ENCODE measurements at places on chromosomes 1 and 21.

DNA sequence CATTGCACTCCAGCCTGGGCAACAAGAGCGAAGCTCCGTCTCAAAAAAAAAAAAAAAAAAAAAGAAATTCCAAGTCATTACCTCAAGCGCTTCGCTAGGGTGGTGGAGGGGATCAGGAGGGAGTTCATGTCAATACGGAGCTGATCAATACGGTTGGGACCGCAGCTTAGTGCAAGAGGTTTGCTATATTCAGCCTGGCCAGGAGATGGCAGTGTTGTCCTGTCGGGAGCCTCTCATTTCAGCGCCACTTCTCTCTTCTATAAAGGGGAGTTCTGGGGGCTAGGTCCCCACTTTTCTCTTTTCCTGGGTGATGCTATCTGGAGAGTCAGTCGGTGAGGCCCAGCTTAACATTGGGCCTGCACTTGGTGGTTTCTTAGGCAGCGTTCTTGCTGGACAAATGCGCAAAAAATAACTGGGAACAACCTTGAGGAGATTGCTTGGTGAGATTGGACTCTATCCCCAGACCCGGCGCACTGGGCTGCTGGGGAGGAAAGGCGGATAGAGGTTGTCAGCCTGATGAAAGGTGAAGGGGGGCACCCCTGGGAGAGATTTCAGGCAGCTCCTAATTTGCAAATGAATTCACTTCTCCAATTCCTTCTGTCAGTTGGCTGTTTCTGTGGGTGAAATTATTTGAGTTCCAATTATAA, 40.4 kb downstream of the KIAA0040 start:
- peak; percentile 36 for DNase-seq

DNA sequence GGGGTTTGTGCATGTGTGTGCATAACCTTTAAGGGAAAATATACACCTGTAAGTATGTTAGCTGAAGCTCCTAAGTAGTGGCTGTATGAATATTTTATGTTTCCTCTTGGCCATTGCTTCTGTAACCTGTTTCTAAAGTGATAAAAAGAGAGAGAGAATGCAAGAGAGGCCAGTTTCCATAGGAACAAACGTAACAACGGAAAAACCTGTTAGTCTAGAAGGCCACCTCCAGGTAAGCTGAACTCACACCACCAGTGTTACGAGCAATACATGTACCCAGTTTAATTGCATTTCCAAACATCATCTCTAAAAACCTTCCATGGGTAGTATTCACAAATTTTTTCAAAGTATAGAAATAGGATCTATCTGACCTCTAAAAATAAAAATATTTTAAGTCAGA, 63.1 kb downstream of the PLPPR4 start:
- DNase-seq: no peak

DNA sequence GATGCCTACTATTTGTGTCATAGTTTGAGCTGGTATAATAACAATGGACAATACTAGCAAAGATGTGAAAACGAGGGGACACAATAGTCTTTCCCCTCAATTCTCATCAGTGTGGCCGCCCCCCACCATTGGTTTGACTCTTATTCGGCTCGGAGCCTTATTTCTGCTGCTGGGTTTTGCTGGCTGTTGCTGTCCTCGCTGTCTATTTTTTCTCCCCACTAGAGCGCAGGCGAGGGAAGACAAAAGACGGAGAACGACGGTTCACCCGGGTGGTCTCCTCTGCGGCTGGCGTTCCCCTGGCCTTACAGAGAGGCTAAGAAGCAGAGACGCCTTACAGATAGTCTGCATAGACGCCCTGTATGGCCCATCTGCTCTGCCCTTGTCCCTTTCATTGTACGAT, 19.4 kb downstream of the CLIC6 start:
- no peak for DNase-seq

DNA sequence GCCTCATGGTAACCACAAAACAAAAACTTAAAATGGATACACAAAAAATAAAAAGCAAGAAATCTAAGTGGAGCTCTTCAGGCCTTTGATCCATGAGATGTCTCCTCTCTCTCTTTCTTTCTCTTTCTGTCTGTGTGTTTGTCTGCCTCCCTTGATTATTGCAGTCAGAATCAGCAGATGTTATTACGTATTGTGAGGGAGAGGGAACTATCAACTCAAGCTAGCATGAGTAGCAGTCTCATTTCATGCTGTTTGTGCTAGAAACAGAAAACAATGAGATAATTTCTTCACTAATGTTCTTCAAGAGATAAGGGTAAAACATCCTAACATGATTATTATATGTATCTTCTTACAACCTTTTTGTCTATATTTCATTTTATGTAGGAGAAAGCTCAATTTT, 103.7 kb upstream of the PDC start:
- DNase-seq: no peak

GRCh38 chr1:202133001-202133400, 10.3 kb downstream of the GPR37L1 start:
- DNase-seq: no peak

GRCh38 chr1:83090195-83090594, 908.7 kb downstream of the TTLL7 start:
- no peak for DNase-seq

- no peak for DNase-seq
Observed at GRCh38 chr1:30934613-30935012, 26.1 kb upstream of the SDC3 start.

DNA sequence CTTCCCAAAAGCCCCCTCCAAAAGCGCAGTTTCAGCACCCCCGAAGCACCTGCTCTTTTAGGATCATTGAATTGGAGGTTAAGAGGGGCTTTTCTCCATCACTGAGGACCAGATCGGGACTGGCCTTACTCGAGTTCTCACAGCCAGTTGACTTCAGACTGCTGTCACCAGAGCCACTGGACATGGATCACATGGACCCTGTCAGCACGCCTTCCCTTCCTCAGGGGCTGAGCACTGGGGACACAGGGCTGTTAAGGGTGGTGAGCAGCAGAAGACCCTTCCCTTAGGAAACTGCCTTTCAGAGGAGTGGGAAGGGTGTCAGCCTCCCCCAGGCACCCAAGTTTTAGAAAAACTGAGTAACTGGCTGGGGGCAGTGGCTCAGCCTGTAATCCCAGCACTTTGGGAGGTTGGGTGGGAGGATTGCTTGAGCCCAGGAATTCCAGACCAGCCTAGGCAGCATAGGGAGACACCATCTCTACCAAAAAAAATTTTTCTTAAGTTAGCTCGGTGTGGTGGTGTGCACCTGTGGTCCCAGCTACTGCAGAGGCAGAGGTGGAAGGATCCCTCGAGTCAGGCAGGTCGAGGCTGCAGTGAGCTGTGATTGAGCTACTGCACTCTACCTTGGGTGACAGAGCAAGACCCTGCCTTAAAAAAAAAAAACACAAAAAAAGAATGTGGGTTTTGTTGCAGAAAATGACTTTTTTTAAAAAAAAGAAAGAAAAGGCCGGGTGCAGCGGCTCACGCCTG, 584 bp upstream of the FGR start:
- no peak for DNase-seq

DNA sequence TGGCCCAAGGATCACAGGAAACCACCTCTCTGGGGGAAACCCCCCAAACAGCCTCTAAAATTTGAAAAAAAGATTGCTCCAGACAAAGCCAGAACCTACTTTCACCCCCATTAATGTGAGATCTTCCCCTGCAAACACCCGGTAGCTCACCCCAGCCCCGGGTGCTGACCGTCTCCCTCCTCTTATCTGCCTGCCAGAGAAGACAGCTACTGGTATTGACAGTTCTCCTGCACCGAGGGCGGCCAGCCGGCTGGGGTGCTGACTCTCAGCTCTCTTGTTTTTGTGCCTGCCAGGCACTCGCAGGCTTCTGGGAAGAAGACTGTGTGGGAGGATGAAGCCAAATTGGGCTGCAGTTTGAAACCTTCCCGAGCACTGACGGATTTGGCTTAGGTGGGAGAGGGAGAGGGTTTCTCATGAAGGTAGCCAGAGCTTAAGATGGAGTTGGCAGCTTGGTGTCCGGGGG, 48.2 kb downstream of the RASSF5 start:
- no peak for DNase-seq

DNA sequence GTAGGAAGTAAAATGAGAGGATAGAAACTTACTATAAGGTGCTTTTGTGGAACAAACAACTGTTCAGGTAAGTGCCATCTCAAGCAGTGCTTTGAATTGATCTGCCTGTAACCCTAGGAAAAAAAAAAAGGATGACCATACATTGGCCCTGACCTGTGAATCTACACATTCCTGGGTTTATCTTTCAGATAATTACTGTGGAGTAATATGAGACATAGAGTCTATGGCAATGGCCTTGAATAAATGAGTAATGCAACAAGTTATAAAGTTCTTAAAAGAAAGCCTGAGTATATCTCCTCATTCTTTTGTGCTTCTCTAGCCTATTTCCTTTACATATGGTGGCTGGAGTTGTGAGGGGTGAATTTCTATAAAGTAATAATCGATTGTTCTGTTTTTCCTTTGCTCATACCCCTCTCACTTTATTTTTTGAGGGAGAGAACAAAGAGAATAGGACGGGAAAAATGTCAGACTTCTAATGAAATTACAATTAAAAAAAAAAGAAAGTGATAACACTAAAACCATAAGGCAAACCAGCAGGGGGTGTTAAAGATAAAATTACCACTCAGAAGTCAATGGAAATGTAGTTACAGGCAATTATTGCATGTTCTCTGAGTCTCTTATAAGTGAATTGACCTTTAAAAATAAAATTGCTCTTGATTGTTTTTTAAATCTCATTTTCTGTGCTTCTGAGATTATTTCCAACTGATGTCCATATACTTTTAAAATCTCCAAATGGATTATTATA, 12.4 kb upstream of the ATP1A1 start:
- DNase-seq: no peak

DNA sequence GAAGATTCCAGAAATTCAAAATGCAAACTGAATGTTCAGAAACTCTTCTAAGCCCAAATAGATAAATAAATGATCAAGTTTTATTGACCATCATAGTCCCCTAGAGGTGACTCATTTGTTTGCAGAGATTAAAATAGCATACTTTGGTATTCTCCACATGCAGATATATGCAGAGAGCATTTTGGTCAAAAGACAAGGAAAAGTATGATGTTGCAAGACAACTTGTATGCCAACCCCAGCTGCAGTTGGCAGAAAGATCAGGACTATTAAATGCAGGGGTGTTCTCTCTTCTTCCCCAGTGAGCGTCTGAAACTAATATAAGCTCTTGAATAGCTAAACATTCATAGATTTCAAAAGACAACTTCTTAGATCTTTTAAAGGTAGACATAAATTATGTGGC, 404.9 kb downstream of the LTN1 start:
- no peak for DNase-seq

DNA sequence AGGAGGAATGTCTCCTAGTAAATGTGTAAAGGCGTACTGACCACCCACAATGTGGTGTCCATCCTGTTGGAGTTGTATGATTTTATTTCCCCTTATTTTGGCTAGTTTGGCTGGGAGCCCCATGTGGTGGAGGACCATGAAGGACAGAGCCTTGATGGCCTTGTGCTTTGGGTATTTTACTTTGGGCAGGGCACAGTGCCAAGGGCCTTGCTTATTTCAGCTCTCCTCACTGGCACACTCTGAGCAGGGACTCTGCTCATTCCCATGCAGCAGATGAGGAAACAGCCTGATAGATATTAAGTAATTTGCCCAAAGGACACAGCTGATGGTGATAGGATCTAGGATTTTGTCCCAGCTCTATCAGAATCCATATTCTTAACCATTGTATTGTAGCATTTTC, 50.2 kb downstream of the SMYD2 start:
- no peak for DNase-seq

- no peak for DNase-seq
Observed at GRCh38 chr1:113216664-113217063, 143.7 kb downstream of the LRIG2 start.

DNA sequence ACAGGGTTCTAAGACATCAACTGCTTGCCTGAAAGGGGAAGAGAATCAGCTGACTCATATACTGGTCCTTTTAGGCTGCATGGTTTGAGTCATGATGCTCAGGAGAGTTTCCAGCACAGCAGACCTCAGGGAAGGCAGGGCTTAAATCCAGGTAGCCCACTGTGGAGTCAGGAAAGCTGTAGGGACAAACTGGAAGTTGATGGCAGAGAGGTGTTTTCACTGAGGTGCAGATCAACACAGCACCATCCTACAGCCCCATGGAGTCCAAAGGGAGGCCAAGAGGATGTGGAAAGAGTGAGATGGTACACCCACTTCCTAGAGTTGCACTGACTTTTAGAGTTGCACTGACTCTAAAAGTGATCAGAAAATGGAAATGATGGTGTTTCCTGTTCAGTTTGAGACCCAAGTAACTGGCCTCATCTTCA, 252.4 kb upstream of the DUSP10 start:
- no peak for DNase-seq

DNA sequence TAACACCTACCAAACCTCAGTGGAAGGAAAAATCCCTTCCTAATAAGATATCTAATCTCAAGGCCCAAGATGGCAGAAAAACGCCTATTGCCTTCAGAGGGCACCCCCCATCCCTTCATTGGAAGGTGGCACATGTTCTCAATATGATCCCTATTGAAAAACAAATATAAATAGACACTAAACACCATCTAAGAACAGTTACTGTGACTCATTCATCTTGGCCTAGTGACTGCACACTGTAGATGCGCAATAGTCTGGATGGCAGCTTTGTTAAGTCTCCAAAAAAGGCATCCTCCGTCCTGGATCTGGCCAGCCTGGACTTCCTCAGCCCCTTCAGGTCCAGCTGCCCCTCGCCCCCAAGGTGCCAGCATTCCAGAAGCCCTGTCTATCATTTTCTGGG, 121.9 kb downstream of the CAPN8 start:
- DNase-seq: no peak

DNA sequence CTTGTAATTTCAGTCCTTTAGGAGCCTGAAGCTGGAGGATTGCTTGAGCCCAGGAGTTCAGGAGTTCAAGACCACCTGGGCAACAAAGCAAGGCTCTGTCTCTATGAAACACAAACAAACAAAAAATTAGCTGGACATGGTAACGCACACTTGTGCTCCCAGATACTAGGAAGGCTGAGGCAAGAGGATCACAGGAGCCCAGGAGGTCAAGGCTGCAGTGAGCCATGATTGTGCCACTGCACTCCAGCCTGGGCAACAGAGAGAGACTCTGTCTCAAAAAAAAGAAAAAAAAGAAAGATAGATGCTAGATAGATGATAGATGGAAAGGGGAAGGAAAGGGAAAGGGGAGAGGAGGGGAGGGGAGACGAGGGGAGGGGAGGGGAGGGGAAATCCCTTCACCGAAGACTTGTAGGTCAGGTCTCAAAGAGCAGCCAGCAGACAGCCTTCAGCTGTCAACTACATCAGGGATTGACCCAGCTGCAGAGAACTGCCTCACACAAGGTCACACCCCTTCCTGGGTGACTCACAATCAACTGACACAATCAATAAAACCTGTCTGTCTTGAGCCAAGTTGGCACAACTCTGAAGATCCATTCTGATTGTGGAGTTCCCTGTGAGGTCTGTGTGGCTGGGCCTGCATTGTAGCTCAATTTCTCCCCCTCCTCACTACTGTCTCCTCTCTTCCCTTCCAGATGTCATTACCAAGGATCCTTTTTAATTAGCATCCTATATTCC, 200.6 kb downstream of the RGS7 start:
- no peak for DNase-seq

GRCh38 chr1:226717256-226717909, 21.7 kb downstream of the ITPKB start:
- DNase-seq: no peak

DNA sequence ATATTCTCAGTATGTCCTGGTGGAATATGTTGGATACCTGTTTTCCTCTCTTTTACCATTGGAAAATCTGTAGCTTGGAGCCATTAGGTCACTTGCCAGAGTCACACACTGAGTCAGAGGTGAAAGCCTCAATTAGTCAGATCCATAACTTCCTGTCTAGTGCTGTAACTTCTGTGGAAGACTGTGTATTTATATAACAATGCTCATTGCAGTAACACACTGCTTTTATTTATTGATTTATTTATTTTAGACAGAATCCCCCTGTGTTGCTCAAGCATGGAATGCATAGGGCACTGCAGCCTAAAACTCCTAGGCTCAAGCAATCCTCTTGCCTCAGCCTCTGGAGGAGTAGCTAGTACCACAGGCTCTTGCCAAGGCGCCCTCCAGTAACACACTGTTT, 1.3 kb upstream of the DOCK7 start:
- DNase-seq: no peak
